ENCODE measurements at places on chromosomes 12 and 14.

GRCh38 chr12:54216797-54217661 is 28.2 kb upstream of the SMUG1 start:
- peak; percentile 80 for DNase-seq

- DNase-seq = no peak
Observed at GRCh38 chr12:90239732-90240260, 531.2 kb upstream of the ATP2B1 start.

DNA sequence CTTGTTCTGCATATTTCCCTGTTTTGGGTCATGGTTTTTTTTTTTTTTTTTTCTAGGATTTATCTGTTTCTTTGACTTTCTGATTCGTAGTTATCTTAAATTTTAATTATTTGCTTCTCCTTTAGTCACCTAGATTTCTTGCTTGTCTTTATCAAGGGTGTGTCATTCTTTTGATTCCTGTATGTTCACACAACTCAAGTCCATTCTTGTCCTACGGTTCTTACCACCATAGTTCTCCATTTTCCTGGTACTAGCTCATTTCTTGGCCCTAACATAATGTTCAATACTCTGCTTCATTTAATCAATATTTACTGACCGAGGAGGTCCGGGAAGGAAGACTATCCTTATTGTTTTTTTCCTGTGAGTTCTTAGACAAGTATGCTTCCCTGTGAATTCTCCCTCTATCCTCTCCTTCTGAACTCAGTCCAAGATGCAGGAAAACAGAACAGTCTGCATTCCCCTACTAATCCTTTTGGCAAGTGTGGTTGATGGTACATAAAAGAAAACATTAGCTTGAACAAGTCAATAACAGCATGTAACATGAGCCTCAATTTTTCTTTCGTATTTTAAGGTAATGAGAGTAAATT is 1346.4 kb upstream of the SEL1L start:
- no peak for DNase-seq

DNA sequence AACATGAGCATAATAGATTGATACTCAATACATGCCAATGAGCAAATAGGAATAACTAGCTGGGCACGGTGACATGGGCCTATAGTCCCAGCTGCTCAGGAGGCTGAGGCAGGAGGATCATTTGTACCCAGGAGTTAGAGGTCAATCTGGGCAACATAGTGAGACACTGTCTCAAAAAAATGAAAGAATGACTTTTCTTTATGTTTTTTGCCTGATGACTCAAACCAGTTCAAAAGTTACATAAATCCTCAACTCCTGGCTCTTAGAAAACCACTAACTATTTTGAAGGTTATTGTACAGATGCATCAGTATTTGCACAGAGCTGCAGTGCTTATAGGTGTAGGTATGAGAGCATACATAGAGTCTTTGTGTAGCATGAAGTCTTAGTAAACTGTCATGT is 219.2 kb upstream of the RGS6 start:
- DNase-seq = no peak

DNA sequence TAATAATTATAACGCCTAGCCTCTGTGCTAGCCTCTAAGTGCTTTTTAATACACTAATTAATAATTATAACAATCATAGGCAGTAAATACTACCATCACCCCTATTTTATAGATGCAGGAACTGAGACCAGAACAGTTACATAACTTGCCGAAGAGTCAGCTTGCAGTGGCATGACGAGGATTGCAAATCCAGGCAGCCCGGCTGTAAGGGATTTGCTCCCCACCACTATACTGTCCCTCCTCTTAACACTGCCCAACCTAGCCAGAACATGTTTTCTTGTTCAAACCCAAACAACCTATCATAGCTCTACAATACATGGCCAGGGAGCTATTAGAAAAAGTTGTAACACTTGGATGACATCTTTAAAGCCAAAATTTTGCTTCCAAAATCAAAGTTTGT is 33.9 kb upstream of the VASH1 start:
- no peak for DNase-seq

DNA sequence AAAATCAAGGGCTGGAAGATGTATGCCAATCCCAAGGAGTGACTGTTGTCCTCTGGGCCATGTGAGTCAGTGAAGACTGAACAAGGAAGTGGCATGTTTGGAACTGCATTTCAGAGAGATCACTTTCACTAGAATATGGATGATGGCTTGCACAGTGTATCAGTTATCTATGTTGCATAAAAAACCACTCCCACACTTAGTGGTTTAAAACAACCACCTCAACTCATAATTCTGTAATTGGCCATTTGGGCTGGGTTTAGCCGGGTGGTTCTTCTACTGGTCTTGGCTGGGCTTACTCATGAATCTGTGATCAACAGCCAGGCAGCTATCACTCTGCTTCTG is 15.4 kb downstream of the BDKRB1 start:
- no peak for DNase-seq

GRCh38 chr14:89422181-89422951 is 5.3 kb upstream of the FOXN3 start:
- no peak for DNase-seq

DNA sequence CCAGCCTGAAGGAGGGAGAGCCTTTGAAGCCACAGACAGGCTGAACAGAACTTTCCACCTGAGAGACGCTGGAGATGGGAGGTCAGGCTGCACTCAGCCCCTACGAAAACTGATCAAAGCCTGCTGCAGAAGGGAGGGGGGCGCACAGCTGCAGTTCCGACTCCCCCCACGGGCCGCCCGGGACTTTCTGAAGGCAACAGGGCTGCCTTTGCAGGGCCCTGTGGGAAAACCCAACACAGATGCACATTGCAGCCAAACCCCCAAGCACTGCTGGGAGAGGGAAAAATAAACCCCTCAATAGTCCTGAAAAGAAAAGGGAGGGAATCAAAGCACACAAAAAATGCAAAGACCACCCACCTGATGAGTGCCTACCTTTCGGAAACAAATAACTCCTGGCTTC is 290.6 kb downstream of the ZFP36L1 start:
- DNase-seq = no peak

GRCh38 chr14:101197595-101198397 is 294.3 kb upstream of the RTL1 start:
- DNase-seq = no peak
